ELR (cell line): ENCODE measurements at places on chromosomes 4 and X.

GRCh38 chrX:17656556-17656955 is 80.7 kb upstream of the SCML1 start:
- no peak for DNase-seq

GRCh38 chrX:155997436-155997835 is at the start of gene IL9R:
Gene IL9R, plus strand, starts transcription at chrX:155997696. Its CDS starts 64 bp downstream, at chrX:155997760.
- DNase-seq, result no peak

DNA sequence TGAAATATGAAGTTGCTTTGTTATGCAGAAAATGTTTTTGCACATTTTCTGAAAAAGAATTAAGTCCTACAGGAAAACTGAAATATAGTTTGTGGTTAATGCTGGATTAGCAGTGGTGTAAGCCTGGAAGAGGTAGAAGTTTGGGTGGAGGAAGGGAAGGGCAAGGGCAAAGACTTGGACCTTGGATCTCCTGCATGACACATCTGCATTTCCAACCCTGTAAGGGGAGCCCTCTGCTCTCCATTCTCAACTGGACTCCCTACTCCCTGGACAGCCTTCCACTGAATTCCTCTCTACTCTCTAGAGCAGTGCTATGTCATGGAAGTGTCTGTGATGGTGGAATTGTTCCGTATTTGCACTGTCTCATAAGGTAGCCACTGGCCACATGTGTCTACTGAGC is 4.6 kb downstream of the CASP6 start:
- no peak for DNase-seq

DNA sequence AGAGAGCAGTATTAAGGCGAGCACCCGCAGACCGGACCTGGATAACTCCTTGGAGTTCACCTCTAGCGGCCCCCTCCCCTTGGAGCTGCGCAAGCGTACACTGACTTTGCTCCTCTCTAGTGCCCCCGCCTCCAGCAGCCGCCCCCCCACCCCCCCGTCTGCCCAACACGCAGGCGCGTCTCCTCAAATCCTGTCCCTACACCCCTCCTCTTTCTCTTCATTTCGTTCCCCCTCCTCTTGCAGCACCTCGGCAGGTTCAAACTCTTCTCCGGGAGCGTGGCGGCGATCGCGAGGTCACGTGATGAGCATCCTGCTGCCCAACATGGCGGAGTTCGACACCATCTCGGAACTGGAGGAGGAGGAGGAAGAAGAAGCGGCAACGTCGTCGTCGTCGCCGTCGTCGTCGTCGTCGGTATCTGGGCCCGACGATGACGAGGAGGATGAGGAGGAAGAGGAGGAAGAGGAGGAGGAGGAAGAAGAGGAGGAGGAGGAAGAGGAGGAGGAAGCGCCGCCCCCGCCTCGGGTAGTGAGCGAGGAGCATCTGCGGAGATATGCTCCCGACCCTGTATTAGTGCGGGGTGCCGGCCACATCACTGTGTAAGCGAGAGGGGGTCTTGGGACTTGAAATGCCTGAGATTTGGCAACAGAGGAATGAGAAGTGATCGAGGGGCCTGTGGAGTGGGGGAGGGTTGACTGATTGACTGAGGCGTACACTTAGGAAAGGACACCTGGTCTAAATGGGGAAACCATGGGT is at the start of gene CHIC1:
CHIC1 (plus strand) TSS at position 214 of the 754 bp plus-strand sequence; CDS start at position 302, 88 bp downstream.
- DNase-seq, result peak; percentile 70

DNA sequence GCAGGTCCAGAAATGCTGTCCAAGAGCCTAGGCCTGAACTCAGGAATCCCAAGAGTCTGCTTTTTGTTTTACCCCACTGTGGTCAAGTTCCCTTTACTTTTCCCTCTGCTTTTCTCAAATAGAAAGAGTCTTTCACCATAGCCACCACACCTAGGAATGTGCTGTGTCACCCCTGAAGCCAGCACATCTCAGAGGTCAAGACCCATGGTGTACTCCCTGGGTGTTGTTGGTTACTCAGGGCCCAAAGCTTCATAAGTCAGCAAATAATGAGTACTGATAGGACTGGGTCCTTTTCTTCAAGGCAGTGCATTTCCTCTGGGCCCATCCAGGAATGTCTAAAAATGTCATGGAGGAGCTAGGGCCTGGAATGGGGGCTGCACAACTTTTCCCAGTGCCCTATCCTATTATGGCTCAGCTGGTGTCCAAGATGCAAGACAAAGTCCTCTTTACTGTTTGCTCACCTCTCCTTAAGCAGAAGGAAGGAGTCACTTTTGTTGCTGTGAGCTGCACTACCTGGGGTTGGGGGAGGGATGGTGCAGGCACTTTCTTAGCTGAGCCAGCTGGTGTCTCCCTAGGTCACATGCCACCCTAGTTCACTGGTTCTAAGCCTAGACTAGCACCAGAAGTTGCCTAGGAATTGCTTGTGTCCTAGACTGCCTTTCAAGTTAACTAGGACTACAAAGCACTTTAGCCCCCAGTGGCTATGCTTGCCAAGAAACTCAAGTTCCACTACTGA is 62.4 kb upstream of the RXFP1 start:
- peak; percentile 4 for DNase-seq

GRCh38 chr4:154928640-154929257 is 147.7 kb downstream of the RBM46 start:
- peak; percentile 31 for DNase-seq

DNA sequence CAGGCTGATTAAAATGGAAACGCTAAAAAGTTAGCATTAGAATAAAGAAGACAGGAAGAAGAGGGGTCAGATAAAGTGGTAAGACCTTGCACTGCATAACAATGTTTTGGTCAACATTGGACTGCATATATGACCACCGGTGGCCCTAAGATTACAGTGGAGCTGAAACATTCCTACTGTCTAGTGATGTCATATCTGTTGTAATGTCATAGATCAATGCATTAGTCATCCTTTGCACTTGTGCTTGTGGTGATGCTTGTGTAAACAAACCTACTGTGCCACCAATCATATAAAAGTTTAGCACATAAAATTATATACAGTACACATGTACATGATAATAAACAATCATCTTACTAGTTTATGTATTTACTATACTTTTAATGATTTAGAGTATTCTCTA is 73.0 kb downstream of the TMEM165 start:
- peak; percentile 82 for DNase-seq

- no peak for DNase-seq
Measured at GRCh38 chr4:23278845-23279244, 586.1 kb downstream of the GBA3 start.

DNA sequence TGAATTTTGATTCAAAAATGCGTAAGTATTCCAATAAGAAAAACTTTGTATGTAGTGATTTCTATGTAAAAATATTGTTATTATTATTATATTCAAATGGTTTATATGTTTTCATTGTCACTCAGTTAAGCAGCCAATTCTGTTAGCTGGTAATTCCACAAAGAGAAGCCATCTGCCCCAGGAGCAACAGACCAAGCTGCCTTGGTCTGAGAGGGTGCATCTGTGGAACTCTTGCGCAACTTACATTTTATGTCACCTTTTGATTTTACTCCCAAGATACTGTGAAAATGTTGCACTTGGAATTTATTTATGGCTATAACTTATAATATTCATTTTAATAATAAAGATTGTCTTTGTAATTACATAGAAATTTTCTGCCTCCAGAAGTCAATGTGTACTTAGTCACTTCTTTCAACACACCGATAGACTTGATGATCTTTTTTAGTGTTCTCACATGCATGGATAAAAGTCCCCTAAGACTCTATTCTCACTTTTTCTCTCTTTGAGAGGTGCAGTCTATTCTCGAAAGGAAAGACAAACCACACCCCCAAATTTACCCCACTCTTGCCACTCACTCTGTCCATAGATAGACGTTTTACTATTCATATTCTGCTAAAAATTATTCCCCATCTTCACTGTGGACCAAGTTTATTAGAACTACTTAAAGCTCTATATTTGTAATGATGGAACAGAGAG is 30.6 kb downstream of the GPR174 start:
- no peak for DNase-seq

DNA sequence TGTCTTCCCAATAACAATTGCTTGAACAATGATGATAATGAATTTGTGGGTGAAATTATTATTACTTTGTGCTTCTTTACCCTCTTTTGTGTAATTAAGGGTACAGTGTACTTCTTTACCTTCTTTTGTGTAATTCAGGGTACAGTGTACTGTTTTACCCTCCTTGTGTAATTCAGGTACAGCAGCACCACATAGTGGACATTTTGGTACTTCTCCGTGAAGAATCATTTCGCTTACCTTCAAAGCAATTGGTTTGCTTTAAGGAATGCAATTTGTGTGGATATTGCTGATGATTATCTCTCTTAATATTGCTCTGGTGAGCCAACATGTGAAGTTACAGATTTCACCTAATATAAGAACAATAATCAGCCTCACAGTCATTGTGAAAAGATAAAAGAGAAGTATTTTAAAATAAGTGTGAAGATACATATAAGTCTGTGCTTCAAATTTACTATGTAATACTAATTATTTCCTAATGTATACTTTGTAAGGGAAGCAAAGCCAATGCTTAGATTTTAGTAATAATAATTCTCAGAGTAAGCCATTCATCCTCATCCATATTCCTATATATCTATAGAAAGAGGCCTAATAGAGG is 27.2 kb upstream of the SEC24B start:
- peak; percentile 59 for DNase-seq

DNA sequence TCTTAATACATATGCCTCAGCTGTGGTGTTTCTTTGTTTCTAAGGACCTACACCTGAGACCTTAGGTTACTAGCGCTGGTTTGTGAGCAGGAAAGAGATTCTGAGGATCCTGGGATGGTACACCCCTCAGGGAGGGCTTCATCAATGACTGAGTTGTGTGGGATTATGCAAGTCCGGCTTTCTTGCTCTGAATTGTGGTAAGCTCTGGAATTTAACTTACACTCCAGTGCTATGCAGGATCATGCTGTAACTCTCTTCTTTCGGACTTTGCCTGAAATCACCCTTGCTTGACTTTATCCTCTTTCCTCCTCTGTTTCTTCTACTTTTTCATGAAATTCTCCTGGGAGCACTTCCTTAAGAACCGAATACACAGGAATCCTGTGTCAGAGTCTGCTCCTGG is 431.5 kb upstream of the BOD1L1 start:
- no peak for DNase-seq

GRCh38 chrX:38848671-38849455 is 47.6 kb downstream of the MID1IP1 start:
- DNase-seq, result no peak

DNA sequence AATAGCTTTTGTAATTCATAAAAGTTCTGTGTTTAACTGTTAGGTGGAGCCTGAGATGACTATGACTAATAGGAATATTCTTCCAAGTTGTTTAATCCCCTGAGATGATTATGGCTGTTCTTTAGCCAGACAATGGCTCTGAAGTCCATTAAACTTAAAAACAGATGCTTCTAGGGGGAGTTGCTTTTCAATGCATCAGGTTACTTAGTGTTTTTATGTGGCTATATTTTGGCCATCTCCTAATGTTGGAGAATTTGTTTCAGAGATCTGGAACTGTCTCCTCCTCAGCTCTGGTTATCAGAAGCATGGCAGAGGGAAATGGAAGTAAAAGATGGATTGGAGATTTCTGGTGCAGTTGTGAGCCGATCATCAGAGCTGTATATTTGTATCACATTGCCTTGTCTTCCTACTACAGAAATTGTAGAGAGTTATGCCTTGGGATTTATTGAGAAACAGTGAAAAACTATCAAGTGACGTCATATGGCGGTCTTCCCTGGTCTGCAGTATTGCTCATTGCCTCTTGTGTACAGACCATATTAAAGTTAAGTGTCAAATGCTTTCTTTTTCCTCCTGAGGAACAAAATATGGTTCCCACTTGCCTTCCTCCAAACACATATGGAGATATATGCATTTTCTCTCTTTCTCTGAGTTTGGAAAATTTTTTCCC is 29.8 kb downstream of the SGMS2 start:
- peak; percentile 48 for DNase-seq

DNA sequence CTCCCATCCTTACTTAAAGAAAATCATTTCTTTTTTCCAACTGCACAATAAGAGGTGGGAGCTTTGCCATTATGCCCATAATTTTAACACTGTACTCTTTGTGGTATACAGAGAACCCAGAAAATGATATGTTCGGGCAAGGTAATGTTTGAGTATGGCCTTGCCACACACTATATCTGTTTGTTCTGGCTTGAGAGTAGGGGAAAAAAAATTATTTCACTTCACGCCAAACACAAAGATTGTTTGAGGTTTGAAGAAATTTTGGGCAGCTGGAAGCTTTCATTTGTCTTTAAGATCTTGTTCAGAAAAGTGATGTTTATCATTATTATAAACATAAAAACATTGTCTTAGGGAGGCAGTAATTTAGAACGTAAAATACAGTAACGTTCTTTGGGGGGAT is 115.4 kb upstream of the NAP1L5 start:
- DNase-seq, result no peak

DNA sequence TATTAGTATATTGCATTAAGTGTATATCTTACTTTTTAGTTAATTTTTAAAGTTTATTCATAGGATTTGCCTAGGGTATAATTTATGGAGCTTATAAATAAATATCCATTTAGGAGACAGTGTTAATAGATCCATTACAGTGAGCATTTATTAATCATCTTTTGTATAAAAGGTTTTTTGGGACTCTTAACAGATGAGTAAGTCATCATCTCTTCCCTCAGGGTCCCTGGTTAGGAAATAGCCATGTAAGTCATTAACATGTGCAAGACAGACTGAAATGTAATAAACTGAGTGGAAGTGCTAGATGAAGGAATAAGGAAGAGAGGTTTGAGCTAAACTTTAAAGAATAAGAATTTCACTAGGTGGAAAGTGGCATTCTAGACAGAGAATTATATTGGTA is 69.2 kb downstream of the PAQR3 start:
- DNase-seq, result no peak

- DNase-seq, result no peak
Measured at GRCh38 chr4:82667761-82668480, 106.1 kb upstream of the TMEM150C start.

DNA sequence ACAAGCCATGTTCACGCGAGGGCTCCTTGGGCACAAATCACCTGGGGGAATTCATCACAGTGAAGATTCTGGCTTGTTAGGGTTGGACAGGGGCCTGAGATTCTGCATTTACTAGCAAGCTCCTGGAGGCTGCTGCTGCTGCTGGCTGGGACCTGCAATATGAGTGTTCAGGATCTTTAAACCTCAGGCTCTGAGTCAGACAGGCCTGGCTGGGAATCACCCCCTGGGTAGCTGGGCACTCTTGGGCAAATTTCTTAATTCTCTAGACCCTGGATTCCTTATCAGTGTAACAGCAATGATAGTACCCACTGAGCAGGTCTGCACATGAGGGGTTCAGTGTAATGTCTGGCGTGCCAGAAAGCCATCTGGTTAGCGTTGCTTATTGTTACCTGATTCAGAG is 101.5 kb downstream of the DHX15 start:
- DNase-seq, result no peak

DNA sequence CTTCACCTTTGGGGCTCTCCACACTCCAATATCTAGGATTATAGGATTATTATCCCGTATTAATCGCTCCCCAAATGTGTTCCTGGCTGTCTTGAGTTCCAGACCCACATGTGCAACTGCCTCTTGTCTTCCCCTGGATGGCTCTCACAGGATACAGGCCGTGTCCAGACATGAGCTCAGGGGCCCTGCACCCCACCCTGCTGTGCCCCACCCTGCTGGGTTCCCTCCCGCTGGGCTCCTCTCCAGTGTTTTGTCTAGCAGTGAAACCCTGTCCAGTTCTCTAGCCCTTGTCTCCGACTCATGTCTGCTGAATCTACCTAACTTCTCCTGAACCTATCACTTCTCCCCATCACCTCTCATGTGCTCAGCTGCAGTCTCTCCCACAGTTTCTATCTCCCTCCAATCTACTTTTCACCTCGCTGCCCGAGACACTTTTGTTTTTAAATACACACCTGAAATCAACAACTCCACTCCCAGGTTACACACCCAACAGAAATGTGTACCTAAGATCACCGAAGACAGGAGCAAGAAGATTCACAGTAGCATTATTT is 2.0 kb downstream of the RNF212 start:
- no peak for DNase-seq
